ENCODE measurements at places on chromosomes 6 and 20. TPM values are rescaled to one million over a fixed set of nuclear protein-coding genes. Genes with fewer than 3 reads are reported as not detected.
A peak's percentile ranks its signal among the peaks of the same experiment; 100 is the strongest.

TIAM2 gene
- 5.9 TPM for total RNA-seq

DNA sequence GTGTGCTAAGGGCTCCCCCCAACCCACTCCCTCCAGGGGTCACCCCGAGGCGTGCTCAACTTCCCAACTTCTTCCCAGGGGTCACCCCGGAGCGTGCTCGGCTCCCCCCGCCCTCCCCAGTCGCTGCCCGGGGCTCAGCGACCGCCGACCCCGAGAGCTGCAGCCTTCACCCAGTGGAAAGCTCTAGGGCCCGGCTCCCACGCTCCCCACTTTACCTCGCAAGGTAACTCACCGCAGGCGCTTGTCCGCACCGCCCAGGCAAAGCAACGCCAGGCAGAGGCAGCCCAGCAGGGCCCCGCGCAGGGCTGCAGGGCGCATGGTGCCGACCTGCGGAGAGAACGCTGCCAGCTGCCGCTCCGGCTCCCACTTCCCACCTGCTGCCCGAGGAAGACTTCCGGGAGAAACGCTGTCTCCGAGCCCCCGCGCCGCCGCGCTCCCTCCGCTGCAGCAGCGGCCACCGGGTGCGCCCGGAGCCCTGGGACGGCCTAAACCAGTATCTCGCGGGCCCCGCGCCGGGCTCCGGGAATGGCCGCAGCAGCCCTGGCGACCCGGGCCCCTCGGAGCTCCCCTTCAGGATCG is 396 bp downstream of the RNASET2 start:
- no peak for DNase-seq

UBE2V1 gene
- 83.4 TPM for total RNA-seq

RIPPLY2 gene
- total RNA-seq = not detected

OPRL1 gene
- total RNA-seq = 2.6 TPM

- DNase-seq = no peak
These were observed 2.5 kb downstream of the SCRT2 start for GRCh38 chr20:672963-673602.

DNA sequence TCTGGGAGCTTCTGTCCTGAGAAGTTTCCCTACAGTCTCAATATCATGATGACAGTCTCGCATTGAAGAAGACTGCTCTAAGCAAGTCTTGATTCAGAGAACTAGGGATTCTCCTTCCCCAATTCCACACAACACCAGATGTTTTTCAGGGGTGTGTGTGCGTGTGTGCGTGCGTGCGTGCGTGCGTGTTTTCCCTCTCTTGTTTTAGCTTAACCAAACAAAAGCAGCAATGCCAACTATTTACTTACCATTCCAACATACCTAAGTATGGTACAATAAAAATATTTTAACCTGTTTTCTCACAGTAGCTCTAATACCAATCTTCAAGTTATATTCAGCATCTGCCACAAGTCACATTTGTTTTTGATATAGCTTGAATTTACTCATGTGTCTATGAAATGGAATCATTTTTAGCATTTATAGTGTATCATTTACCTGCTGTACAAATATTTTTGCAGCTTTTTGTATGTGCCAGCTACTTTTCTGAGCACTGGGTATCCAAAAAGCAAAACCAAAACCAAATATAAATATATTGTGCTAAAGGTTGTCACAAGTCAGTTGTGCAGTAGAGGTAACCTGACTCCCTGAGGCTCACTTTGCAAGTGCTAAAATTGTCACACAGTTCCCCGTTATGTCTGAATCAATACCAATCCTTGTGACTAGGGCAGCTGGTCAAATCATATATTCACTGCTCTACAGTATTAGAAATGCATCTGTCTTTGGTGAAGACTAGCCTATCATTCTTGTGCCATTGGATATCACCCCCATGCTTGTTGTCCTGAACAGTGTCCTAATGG is 21.7 kb upstream of the MYLIP start:
- no peak for DNase-seq

DNA sequence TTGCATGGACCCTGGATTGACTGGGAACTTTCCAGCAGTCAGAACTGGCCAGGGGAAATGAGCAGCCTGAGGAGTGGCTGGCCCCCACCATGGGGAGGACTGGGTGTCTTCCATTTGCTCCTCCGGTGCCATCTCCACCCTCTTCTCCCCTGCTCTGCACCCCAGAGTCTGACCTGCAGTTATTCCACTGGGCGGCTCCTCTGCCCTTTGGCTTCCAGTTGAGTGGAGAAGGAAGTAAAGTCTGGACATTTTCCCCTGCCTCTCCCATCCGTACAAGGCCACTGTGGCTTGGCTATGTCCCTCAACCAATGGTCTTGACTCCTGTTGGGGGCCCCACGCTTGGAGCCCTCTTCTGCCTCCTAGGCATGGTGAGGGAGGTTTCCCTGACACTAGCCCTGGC is 47.9 kb upstream of the NEDD9 start:
- no peak for DNase-seq

DNA sequence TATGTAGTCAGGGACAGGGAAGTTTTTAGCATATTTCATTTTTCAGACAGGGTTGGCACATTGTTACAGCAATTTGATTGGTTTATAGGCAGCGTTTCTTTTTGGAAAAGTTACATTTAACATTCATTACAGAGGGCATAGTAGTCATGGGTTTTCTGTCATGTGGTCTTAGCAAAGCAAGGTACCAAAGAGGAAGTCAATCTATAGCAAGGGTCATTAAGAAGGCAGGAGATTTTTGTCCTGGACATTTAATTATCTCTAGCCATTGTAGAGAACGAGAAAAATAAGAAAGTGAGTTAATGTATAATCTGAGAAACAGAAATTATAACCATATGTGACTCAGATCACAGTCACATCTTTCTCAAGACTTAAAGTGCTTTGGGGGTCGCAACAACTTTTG is 47.4 kb downstream of the TPD52L1 start:
- DNase-seq = no peak

GRCh38 chr20:63004607-63005364 is 2.0 kb downstream of the BHLHE23 start:
- no peak for DNase-seq

- no peak for DNase-seq
These were observed 215.0 kb downstream of the THBS2 start for GRCh38 chr6:169038691-169039090.

GRCh38 chr6:132725947-132726607 is 12.2 kb upstream of the VNN1 start:
- no peak for DNase-seq

CYP21A2 gene
- total RNA-seq = 1.1 TPM

GRCh38 chr6:157669747-157670216 is 153.3 kb upstream of the SNX9 start:
- peak; percentile 74 for DNase-seq

DNA sequence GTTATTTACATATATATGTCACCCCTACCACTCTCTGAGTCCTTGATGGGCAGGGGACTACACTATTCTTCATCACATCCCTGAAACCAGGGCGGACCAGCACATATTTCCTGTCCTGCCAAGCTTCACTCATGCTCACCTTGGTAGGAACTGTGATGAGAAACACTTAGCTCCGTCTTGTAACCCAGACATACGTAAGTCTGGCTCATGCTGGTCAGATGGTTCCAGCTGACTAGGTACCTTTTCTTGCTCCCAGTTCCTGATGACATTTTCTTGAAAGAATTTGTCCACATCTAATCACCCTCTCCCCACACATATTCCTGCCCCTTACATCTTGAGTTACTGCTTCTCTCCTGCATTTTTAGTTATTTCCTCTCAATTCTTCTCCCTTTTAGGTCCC is 122.2 kb upstream of the MYLIP start:
- no peak for DNase-seq

CD24 gene
- total RNA-seq = 33.1 TPM

Measured in lower lobe of right lung (tissue), 2 donors.